Amygdala (tissue), 56 donors: ENCODE measurements at places on chromosomes 5 and 9.

GRCh38 chr9:130879863-130880411 is 16.7 kb downstream of the QRFP start:
- no peak for DNase-seq

- no peak for DNase-seq
Measured at GRCh38 chr5:175686826-175687225, 29.0 kb downstream of the HRH2 start.

- no peak for DNase-seq
Measured at GRCh38 chr9:36290996-36291395, 32.7 kb upstream of the GNE start.

GRCh38 chr9:91131433-91131839 is 230.3 kb downstream of the AUH start:
- DNase-seq, result no peak

DNA sequence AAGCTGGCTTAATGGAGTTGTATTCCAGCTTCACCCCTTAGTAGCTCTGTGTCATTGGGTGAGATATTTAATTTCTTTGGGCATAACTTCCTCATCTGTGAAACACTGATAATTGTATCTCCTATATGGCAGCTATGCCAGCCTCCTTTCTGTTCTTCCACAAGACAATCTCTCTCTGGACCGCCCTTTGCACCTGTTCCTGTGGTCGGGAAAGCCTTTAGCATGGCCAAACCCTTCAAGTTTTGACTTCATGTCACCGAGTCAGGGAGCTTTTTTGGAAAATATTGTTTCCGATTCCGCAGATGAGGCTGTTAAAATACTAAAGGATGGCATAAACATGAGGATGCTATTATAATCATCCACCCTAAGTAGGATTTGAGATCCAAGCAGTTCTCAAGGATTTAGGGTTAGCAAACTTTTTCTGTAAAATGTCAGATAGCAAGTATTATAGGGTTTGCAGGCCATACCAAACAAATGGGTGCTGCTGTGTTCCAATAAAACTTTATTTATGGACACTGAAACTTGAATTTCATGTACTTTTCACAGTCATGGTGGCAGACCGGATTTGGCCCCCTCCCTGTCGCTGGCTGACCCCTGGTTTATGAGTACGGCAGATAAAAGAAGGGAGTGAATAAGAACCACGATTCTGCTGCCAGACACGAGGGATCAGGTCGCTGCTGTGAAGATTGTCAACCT is 695 bp upstream of the NDFIP1 start:
- no peak for DNase-seq

GRCh38 chr5:144122641-144123040 is 47.8 kb downstream of the YIPF5 start:
- DNase-seq, result no peak

- no peak for DNase-seq
Measured at GRCh38 chr9:87686520-87687090, 39.3 kb upstream of the CTSL start.

DNA sequence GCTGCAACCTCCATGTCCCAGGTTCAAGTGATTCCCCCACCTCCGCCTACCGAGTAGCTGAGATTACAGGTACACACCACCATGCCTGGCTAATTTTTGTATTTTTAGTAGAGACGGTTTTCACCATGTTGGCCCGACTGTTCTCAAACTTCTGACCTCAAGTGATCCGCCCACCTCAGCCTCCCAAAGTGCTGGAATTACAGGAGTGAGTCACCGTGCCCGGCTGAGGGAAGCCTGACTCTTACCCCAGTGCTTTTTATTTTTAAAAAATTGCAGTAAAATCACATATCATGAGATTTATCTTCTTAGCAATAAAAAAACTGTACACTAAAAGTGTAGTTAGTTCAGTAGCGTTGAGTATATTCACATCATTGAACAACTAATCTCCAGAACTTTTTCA is 105.3 kb downstream of the SLIT3 start:
- DNase-seq, result no peak

DNA sequence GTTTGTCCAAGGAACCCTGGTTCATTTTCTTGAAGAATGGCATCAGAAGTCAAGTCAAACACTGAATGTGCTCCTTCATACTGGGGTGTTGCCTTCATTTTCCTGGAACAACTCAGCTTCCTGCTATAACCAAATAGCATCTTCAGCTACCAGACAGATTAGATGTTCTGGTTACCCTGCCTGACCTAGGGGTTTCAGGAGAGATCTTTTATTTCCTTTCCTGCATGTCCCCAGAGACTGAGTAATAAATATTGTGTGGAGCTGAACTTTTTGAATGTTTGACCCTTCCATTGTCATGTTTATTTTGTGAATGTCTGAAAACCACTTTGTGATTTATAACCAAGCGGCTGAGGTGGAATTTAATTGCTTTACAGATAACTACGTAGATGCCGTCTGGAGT is 147.1 kb downstream of the IRX1 start:
- DNase-seq, result no peak
